GM12878 (cell line): ENCODE measurements at places on chromosomes 7 and 10. TPM values are rescaled to one million over a fixed set of nuclear protein-coding genes. Genes with fewer than 3 reads are reported as not detected.

GRCh38 chr7:27515933-27516332, 146.8 kb downstream of the HIBADH start:
- H3K4me3 ChIP-seq: no peak overlapping the region
- DNase-seq: no peak
- no peaks in the 10 kb centered on the region for H3K27me3 ChIP-seq
- H3K36me3 ChIP-seq: no peaks in the 10 kb centered on the region
- H3K4me1 ChIP-seq: no peaks in the 10 kb centered on the region

DNA sequence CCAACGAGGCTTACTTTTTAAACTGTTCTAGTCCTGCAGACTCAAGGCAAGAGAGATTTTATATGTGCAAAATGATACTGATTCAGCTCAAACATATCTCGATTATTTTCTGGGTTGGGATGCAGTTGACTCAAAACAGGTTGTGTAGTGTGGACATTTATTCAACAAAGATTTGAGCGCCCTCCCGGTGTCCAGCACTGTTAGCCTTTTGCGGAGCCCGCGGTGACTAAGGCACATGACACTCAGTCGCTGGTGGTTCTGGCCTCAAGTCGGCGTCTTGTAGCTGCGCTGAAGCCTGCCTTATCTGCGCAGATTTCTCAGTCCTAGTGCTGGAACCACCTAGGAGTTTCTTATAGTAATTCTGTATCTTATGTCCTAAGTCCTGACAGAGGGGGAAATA, 938 bp upstream of the CADPS2 start:
- no peaks in the 10 kb centered on the region; the same call in 1 of the 2 replicates for H3K4me1 ChIP-seq
- H3K4me3 ChIP-seq: no peak overlapping the region
- H3K27ac ChIP-seq: no peak overlapping the region
- no peak for DNase-seq

DNA sequence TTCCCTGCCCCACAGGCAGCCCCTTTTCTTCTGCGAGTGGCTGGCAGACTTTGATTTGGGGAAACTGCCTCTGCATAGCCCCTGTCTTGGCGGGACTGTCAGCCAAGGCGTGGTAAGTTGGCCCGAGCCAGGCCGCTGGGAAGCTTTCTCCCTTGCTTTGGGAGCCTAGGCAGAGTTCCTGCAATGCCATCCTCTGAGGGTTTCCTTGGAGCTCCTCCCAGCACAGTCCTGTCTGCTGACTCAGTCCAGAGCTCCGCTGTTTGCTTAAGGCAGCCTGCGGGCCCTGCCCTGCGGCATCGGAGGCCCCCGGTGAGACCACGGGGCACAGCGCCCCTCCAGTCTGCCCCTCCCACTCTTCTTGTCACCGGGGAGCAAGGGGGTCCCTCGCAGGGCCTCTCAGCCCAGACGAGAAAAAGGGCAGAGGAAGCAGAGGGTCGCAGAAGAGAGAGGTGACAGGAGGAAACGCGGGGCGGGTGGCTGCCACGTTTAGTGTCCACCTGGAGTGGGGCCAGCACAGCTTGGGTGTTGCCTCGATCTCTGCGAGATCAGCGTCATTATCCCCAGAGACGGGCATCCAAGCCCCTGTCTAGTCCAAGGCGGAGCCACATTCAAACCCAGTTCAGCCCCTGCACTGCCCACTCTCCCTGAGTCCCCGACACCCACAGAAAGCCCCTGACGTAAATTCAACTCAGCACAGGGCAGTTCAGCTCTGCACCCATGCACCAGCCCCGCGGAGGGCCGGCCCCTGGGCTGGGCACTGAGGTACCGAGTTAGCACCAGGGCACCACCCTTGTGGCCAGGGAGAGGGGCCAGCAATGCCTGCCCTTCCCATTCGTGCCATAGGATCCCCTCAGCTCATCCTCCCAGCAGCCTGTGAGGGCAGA, 59.0 kb upstream of the CHST15 start:
- H3K27me3 ChIP-seq: no peaks in the 10 kb centered on the region; the same call in 1 of the 2 replicates
- peaks cover 28% of the 10 kb centered on the region for H3K4me1 ChIP-seq
- H3K4me3 ChIP-seq: no peak overlapping the region
- no peaks in the 10 kb centered on the region for H3K36me3 ChIP-seq

DNA sequence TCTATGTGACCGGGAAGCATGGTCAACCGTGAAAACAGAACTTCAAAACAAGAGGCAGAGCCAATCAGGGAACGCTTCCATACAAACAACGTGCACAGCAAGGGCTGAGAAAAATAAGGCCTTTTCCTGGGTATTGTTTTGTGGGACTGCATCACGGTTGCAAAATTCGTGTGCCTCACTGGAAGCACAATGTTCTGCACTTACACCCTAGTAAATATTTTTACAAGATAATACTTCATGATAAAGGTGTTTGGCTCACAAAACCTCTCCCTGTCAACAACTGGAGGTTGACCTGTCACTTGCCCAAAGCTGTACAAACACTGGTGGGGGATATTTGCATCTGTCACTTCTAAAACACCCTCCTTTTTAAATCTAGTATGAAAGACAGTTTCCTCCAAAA, 37.0 kb downstream of the KLF6 start:
- no peaks in the 10 kb centered on the region for H3K27me3 ChIP-seq
- no peak overlapping the region for H3K27ac ChIP-seq
- no peak overlapping the region for H3K4me3 ChIP-seq
- no peak for DNase-seq
- no peaks in the 10 kb centered on the region for H3K36me3 ChIP-seq
- H3K4me1 ChIP-seq: peaks cover 6% of the 10 kb centered on the region

DNA sequence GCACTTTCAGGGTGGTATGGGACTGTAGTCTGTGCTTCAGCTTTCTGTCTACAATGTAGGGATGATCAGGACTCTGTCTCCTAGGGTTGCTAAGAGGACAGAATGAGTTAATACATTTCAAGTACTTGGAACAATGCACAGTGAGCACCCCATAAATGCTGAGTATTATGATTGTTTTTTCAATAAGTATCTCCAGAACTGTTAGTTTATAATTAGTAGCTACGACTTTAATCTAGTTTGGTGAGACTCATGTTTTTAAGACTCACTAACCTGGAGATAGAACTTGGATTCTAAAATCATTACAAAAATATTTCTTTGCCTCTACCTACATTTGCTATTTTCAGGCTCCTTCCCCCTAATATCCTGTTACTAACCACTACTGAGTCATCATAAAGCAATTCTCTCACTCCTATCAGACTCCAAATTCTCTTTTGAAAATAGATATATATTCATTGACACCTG, 95.3 kb downstream of the CPED1 start:
- H3K4me1 ChIP-seq: no peaks in the 10 kb centered on the region
- no peak overlapping the region for H3K4me3 ChIP-seq
- no peak for DNase-seq
- H3K36me3 ChIP-seq: no peaks in the 10 kb centered on the region
- no peak overlapping the region for H3K27ac ChIP-seq

GRCh38 chr10:7485799-7486198, 75.0 kb upstream of the SFMBT2 start:
- H3K27ac ChIP-seq: no peak overlapping the region
- peaks cover 38% of the 10 kb centered on the region for H3K4me1 ChIP-seq
- H3K36me3 ChIP-seq: no peaks in the 10 kb centered on the region
- no peak for DNase-seq
- no peaks in the 10 kb centered on the region for H3K27me3 ChIP-seq
- no peak overlapping the region for H3K4me3 ChIP-seq

DNA sequence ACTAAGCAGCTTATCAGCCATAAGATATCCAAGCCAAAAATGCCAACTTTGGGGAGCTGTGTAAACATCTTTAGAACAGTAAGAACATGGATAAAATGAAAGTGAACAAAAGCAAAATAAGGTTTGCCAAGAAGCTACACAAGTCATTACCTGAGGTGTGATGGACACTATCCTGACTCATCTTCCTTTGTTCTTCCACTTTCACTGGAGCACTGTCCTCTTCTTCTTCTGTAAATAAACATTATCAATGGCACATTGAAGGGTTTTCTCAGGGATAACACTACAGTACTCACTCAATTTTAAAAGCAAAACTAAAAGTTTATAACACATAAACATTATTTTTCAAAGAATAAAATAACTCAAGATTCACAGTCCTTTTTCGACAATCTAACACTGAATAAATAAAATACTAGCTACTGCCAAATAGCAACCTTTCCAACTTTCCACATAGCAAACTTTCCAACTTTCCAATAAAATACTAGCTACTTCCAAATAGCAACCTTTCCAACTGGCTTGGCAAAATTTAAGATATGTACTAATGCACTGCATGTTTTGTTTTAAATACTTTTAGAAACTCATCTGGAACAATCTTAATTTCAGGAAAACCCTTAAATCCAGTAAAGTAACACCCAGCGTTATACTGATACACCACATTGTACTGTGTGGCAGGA, 174.1 kb downstream of the SKAP2 start:
- H3K4me3 ChIP-seq: no peak overlapping the region
- no peak overlapping the region for H3K27ac ChIP-seq
- peaks cover 14% of the 10 kb centered on the region; the same call in 1 of the 2 replicates for H3K4me1 ChIP-seq
- H3K27me3 ChIP-seq: no peaks in the 10 kb centered on the region

- H3K4me3 ChIP-seq: no peak overlapping the region
- no peaks in the 10 kb centered on the region for H3K36me3 ChIP-seq
- peaks cover 11% of the 10 kb centered on the region for H3K4me1 ChIP-seq
- H3K27ac ChIP-seq: no peak overlapping the region
- H3K27me3 ChIP-seq: no peaks in the 10 kb centered on the region
Observed at GRCh38 chr7:41709621-41710020, 6.7 kb upstream of the INHBA start.

DNA sequence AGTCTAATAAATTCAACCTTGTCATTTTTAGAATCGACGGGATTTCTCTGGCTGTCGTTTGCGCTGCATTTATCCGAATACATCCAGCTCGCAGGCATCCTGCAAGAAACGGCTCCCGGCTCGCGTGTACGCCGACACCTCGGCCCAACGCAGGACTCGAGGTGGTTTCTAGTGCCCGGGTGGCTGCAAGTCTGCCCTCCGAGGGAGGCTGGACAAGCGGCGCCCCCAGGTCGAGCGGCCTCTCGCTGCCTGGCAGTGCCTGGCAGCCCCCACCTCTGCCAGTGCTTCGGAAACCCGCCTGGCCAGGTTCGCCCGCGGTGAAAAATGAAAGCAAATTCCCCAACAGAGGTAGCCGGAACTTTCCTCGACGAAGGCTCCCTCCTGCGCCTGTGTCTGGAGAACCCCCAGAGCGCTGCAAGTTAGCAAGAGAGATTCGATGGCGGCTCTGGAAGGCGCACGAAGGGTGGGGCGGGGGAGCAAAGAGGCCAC, 5.7 kb upstream of the ZNF503 start:
- H3K27ac ChIP-seq: no peak overlapping the region
- peaks cover 7% of the 10 kb centered on the region; the same call in 1 of the 2 replicates for H3K27me3 ChIP-seq
- no peaks in the 10 kb centered on the region for H3K36me3 ChIP-seq
- no peak overlapping the region for H3K4me3 ChIP-seq

GRCh38 chr10:5206799-5207198, 10.2 kb downstream of the AKR1C4 start:
- no peak overlapping the region for H3K4me3 ChIP-seq
- no peaks in the 10 kb centered on the region for H3K4me1 ChIP-seq
- H3K36me3 ChIP-seq: no peaks in the 10 kb centered on the region
- no peak for DNase-seq

Gene GIMAP2
- 29.8 TPM in 2 replicates for total RNA-seq

Gene BMPER
- not detected in 2 replicates for total RNA-seq

Gene ATOH7
- not detected in 2 replicates for total RNA-seq

Gene METTL27
- 0.80 and 1.7 TPM in 2 replicates for total RNA-seq
